Stimulated activated CD8-positive, alpha-beta memory T cell treated with anti-CD3 and anti-CD28 coated beads, Interleukin-7, amount 100 ng/mL, for 4 hours (primary cell): ENCODE measurements at places on chromosomes 16 and 17.

GRCh38 chr17:70181866-70182265 is 12.5 kb downstream of the KCNJ2 start:
- no peak for DNase-seq

DNA sequence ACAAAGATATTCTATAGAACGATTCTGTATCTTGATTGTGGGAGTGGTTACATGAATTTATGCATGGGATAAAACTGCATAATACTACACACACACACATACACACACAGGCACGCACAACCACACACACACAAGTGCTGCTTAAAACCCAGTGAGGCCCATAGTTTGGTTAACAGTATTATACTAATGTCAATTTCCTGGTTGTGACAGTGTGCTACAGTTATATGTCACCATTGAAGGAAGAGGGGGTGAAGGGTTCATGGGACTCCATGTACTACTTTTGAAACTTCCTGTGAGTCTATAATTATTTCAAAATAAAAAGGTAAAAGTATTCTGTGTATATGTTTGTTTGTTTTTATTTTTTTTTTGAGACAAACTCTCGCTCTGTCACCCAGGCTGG is 8.1 kb downstream of the ZC3H7A start:
- no peak for DNase-seq

GRCh38 chr17:75869282-75870141 is 8.9 kb downstream of the TRIM47 start:
- no peak for DNase-seq

GRCh38 chr16:81293909-81294802 is 20.6 kb upstream of the GAN start:
- no peak for DNase-seq

DNA sequence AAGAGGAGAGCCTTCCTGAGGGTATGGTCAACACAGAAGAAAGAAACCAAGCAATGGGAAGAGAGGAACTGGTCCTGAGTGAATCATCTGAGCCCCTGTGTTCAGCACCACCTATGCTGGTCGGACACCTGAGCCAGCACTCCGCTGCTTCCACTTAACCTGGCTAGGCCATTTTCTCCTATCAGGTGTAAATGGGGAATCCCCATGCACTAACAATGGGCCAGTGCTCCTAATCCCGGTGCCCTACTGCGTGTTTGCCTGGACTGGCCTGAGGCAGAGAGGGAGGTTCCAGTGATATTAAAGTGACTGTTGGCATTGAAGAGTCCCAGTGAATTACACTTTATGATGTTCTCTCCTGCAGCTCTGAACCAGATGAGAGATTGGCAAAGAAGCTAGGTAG is 34.4 kb upstream of the XYLT2 start:
- no peak for DNase-seq

DNA sequence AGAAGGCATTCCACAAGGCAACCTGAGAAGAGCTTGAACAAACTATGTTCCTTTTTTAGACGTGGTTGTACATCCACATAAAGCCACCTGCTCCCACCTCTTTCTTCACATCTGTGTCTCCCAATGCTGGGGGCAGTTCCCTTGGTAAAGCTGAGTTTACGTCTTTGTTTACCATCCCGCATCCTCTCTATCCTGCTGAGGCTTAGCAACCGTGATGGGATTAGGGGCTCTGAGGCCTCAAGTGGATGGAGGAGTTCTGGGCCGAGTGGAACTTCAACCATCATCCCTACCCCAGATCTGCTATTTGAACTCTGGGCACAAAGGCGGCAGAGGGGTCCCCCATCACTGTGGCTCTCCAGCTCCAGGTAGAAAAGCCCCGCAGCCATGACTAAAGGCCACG is 94.2 kb upstream of the CREBBP start:
- no peak for DNase-seq

DNA sequence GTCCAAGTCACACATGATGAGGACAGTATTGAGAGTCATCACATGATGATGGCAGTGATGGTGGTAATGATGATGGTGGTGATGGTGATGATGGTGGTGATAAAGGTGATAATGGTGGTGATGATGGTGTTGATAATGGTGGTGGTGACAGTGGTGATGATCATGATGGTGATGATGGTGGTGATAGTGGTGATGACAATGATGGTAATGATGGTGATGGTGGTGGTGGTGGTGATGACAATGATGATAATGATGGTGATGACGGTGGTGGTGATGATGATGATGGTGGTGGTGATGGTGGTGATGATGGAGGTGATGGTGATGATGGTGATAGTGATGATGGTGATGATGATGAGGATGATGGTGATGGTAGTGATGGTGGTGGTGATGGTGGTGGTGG is 190.2 kb upstream of the ZNF469 start:
- DNase-seq = no peak

DNA sequence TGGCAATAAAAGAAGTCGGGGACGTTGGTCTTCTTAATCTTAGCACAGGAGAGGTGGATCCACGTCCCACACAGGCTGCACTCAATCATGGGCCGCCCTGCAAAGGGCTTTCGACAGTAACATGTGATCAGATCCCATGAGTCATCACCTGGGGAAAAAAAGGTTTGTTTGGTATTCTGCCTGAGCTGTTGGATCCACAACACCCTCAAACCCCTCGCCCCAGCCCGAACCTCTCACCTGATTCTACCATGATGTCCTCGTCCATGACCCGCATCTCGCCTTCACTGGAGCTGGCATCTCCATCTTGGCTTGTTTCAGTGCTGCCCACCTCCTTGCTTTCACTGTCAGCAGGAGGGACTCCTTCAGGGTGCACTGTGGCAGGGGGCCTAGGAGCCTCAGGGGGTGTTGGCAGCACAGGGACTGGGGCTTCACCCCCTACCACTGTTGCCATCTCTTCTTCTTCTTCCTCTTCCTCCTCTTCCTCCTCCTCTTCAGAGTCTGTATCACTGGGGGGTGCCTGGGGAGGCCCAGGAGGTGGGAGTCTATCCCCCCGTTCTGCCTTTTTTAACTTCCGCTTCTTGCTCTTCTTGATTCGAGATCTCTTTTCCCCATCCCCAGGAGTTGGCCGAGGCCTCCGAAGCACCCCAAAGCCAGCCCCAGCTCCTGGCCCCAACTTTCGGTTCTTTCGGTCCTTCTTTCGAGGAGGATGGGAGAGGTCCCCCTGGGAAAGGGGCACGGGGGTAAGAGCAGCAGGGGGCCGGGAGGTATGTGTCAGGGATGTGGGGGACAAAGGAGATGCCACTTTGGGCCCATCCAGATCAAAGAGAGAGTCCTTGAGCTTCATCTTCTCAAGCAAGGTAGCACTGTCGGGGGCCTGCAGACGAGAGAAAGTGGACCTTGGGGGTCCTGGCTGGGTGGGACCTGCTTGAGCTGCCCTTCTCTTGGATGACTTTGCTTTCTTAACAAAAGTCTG is 1.7 kb upstream of the DVL2 start:
- no peak for DNase-seq

GRCh38 chr16:57416084-57416483 is 11.5 kb downstream of the CCL17 start:
- no peak for DNase-seq

GRCh38 chr17:69485901-69486643 is 71.6 kb downstream of the MAP2K6 start:
- DNase-seq = no peak

DNA sequence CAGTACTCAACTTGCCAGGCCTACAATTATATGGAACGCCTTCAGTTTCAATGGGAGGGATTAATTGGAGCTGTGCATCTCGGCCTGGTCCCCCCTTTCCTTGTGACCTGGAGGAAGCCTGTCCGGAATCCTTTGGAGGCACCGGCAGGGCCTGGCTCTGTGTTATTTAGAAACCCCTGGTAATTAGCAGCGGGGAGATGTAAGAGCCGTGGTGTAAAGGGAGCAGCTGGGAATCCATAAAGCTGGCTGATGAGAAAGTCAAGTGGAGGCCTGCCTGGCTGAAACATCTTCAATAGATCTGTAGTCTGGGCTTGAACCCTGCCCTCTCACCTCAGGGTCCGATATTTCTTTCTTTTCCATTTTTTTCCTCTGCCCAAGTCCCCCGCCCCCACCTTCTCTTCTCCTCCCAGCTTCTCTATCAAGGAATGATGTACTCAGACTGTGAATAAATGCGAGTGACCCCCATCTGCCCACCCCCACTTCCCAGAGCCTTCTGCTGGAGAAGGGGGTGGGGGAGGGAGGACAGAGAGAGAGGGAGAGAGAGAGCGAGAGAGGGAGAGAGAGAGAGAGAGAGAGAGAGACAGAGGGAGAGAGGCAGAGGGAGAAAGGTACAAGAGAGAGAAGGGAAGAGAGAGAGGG is 495.5 kb upstream of the ZFHX3 start:
- DNase-seq = no peak

- DNase-seq = no peak
Observed at GRCh38 chr16:78237841-78238240, 138.4 kb downstream of the WWOX start.

GRCh38 chr16:69859105-69859989 is 91.8 kb upstream of the CLEC18A start:
- no peak for DNase-seq

GRCh38 chr17:67632141-67632540 is 85.6 kb upstream of the NOL11 start:
- DNase-seq = no peak

DNA sequence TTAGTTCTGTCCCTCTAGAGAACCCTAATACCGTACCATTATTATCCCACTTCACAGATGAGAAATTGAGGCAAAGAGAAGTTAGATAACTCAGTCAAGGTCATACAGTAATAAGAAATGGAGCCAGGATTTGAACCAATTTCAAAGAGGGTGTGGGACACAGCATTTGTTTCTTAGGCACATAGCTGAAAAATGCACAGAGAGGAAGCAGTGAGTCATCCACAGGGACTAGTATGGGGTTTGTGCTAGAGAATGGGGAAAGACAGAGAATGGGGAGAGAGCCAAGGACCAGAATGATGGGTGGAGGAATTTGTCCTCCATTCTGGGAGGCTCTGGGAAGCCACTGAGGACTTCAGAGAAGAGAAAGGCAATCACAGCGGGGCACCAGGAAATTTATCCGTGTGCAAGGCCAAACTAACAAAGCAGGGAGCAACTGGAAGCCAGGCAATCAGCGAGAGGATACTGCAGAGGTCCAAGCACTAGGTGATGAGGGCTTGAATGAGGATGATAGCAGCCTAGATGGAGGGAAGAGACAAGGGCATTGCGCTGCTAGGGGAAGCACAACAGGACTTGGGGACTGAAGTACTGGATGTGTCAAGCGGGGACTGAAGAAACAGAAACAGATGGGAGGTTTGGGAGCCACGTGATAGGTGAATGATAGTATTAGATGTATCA is 78.1 kb upstream of the ZFHX3 start:
- no peak for DNase-seq

DNA sequence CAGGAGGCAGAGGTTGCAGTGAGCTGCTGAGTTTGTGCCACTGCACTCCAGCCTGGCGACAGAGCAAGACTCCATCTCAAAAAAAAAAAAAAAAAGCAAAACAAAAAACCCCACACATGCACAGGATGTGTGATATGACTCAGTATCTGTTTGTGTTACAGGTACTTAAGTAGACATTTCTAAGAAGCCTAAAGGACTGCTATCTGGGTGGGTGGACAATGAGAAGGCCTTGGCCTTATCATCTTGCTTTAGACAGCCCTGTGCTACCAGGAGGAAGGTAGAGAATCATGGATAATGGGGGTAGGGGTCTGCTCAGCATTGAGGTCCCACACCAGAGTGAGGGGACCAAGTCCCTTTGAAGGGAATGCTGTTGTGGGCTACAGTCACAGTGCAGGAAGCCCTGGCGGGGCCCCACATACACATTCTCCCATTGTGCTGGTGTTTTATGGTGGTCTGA is 26.7 kb downstream of the PLD6 start:
- DNase-seq = no peak
